ENCODE measurements at places on chromosomes 7 and 10. TPM values are rescaled to one million over a fixed set of nuclear protein-coding genes. Genes with fewer than 3 reads are reported as not detected.

DNA sequence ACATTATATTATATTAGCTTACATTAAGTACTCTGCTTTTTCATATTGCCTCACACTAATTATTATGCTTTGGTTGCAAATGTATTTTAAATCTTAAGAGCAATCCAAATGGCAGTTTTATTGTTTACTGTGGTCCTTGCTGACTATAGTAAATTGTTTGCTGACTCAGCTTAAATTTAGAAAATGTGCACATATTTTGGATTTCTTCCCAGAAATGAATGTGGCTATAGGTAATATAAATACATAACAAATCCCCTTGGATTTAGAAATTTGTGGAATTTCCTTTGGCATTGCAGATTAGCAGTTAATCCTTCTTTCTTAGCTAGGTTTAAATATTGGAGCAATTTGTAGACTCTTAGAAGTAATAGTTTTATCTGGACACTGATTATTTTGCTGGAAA is 565.8 kb downstream of the NRG3 start:
- DNase-seq: no peak

- DNase-seq: no peak
These were observed 169.7 kb downstream of the NEURL1 start for GRCh38 chr10:103663236-103663635.

PLEKHS1 gene
- not detected for total RNA-seq

HPS1 gene
- 26.0 TPM for total RNA-seq

TUBAL3 gene
- not detected for total RNA-seq

DNA sequence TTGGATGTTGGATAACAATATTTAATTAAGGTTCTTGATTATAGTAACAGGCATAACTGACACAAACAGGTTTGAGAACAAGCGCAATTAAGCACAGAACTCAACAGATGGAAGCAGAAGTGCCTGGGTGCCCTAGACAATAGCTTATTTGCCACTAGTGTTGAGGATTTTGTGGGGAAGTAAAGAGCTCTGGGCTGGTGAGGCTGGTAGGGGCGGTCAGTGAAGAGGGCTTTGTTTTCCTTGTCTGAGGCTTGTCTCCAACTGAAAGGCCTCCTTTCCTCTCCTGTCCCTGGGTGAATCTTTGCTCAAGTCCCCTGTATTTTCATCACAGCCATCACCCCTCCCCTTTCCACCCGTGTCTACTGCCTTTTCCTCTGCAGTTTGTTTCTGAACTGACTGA is 104.6 kb downstream of the KAT6B start:
- no peak for DNase-seq

SPDYE2 gene
- total RNA-seq: not detected

CCDC71L gene
- total RNA-seq: 15.2 TPM

DNA sequence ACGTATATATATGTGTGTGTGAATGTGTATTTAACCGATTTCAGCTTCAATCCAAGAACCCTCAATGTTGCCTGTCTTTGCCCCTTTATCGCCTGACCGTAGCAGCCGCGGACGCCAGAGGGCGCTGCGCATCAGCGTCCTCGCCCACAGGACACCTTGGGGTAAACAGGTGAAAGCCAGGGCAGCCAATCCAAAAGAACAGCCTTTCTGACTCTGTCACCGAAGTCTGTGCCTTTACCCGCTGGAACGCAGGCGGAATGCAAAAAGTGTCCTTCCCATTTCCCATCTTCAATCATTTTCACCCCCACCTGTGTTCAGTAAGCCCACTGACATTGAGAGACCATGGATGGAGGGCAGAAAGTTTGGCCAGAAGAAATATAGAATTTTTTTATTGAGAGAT is 3.6 kb downstream of the NXPH1 start:
- DNase-seq: no peak

DNA sequence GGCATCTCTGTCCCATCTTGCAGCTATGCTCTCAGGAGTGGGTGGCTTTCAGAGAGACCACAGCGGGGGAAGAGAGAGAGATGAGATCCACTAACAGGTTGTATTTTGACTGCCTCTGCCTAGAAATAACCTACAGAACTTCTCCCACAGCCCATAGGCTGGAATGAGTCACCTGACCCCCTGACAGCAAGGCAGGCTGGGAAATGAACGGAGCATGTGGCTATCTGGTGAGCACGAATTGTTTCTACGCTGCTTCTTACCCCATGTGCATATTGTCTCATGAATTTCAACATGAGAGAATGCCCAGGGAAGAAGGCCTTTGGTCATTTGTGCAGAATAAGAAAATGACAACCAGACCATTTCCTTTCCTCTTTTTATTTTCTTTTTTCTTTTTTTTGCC is 151.3 kb downstream of the SNX10 start:
- DNase-seq: no peak

OR9A2 gene
- not detected for total RNA-seq

DNA sequence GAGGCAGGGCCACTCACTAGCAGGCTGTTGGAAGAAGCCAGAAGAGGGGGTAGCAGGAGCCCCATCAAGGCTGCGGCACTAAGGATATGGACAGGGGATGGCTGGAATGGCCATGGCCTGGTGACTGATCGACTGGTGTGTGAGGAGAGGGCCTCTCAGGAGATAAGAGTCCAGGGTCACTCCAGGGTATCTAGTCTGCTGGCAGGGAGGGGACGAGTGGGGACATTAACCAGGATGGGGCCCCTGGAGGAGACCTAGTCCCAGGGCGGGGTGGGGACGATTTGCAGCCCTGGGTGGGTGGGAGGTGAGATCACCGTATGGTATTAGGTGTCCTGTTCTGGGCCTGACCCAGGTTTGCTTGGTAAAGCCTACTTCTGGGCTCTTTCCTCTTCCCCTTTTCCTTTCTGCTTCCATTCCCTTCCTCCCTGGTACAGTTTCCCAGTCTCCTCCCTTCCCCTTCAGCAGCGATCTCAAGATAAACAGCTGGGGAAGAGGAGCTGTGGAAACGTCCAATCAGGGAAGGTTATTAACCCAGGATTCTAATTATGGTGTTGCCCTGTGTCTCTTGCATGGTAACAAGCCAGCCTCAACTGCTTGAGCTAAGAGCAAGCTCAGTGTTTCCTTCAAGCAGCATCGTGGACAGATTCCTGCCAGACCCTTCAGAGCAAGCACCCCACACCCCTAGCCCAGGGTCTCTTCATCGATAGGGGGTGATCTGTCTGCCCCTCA is 233.2 kb downstream of the RPS24 start:
- DNase-seq: no peak

DNA sequence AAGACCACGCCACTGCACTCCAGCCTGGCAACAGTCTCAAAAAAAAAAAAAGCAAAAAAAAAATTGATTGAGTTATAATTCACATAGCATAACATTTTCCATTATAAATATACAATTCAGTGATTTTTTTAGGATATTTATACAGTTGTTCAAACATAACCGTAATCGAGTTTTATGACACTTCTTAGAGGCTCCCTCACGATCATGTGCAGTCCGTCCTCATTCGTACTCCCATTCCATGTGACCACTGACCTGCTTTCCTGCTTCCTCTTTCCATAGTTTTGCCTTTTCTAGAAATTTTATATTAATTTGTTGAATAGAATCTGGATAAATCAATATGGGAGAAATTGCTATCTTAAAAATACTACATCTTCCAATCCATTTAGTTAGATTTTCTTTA is 45.7 kb downstream of the VTI1A start:
- no peak for DNase-seq

GRCh38 chr10:80522756-80523363 is 14.8 kb upstream of the SH2D4B start:
- DNase-seq: no peak

MINDY3 gene
- total RNA-seq: 11.8 TPM

GRCh38 chr10:29205787-29206186 is 83.1 kb upstream of the LYZL1 start:
- no peak for DNase-seq

DNA sequence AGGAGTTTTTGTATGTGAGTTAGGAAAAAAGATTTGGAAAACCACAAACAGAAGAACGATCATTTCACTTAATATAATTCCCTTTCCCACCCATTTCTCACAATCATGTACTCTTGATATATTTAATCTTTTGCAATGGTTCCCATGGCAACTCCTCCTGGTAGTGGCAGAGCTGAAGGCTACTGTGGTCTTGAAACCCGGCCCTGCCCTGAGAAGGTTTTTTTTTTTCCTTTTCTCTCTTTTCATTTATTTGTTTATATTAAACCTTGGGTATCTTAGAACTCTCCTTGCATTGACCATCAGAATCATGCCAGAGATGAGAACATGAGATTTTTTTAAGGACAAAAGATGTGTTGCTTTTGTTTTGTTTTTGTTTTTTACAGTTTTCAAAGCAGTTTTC is 566.1 kb upstream of the NRP1 start:
- DNase-seq: no peak

- no peak for DNase-seq
These were observed 16.0 kb upstream of the HK1 start for GRCh38 chr10:69262292-69262751.

- DNase-seq: no peak
These were observed 18.1 kb downstream of the SHH start for GRCh38 chr7:155794196-155794595.

- no peak for DNase-seq
These were observed 84.3 kb downstream of the NPTX2 start for GRCh38 chr7:98701372-98701771.

DNA sequence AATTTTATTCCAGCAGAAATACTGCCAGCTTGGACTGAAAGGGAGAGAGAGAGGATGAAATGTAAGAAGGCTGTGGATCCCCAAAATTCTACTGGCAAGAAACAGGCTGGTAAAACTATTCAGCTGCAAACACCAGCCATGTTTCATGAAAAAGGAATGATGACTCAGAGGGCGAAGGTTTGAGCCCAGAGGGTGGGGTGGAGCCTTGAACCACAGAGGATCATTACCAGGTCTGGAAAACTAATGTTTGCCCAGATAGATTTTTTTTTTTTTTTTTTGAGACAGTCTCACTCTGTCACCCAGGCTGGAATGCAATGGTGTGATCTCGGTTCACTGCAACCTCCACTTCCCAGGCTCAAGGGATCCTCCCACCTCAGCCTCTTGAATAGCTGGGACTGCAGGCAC is 41.7 kb upstream of the NRF1 start:
- DNase-seq: no peak

DNA sequence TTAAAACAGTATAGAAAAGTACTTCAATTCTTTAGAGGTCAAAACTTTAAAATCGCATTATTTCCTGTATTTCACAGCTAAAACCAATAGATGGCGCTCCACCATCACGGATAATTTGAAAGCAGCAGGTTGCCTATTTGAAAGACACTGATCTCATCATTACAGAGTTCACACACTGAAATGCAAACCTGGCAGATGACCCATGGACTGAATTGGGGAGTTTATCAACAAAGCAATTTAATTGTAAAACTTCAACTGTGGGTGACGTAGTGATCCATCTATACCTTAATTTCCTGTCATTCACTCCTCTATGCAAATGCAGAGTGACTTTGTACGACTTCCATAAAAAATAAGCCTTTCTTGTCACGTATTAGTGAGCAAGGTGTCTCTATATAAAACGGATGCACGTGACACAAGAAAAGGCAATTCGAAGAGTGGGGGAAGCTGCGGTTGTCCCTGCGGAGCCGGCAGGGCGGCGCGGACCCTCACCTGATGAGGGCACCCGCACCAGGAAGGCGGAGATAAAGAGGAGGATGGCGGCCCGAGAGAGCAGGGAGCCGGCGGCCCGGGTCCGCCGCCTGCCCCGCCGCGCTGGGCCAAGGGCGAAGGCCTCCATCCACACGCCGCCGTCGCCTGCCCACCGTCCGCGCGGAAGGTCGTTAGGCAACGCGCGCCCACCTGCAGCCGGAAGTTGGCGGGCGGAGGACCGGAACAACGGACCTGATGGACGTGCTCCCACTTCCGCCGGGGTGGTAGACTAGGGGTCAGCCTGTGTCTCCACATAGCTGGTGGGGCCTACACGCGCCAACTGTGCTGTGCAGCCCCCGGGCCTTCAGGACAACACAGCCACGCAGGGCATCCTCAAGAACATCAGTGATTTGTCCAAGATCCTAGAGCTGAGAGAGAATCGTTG is at the start of gene ZPBP:
ZPBP (minus strand) TSS at position 668 of the 913 bp plus-strand sequence; CDS start at position 616, 52 bp downstream.
- DNase-seq: peak; percentile 47

- no peak for DNase-seq
These were observed 13.9 kb downstream of the VCL start for GRCh38 chr10:74011770-74012169.

ZNF727 gene
- 0.30 TPM for total RNA-seq

STRIP2 gene
- 0.96 TPM for total RNA-seq

MLXIPL gene
- total RNA-seq: 457 TPM
